Activated T-cell treated with anti-CD3 and anti-CD28 coated beads, Interleukin-2, amount 50 U/mL, for 48 hours (primary cell): ENCODE measurements at places on chromosomes 7 and 10.

GRCh38 chr7:33702514-33703054, 202.8 kb upstream of the BMPER start:
- no peak for DNase-seq

- DNase-seq, result no peak
Observed at GRCh38 chr7:150728011-150728410, 9.2 kb upstream of the GIMAP5 start.

DNA sequence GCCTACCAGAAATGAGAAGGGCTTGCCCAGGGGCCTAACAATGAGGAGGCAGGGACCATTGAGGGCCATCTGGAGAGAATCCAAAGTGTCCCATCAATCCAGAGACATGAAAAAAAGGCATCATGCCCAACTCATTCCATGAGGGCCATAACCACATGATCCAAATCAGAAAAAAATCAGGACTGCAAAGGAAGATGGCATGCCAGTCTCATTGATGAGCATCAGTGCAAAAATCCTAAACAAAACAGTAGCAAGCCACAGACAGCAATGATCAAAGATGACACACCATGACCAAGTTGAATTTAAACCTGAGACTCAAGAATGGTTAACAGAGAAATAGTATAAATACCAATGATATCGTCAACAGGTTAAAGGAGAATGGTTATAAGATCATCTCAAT, 7.0 kb upstream of the CYP3A4 start:
- no peak for DNase-seq

GRCh38 chr10:60942134-60942787, 1.7 kb downstream of the RHOBTB1 start:
- no peak for DNase-seq

- DNase-seq, result peak; percentile 10
Observed at GRCh38 chr7:45686441-45687184, 112.4 kb downstream of the ADCY1 start.

DNA sequence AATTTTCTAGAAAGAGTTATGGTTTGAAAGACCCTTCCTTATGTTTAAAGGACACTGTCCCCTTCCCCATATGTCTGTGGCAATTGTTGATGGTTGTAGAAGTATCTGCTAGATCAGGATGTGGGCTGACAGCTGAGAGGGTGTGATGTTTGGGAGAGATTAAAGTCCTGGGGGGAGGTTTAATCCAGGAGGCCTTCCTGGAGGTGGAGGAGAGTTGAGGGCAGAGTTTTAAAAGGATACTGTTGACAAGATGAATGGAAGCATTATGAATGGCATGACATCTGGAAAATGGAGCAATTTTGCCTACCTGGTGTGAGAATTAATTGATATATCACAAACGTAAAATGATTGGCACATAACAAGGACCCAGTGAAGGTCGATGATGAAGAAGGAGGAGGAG, 32.9 kb upstream of the SMC3 start:
- peak; percentile 10 for DNase-seq

- peak; percentile 86 for DNase-seq
Observed at GRCh38 chr10:103678178-103678526, 177.2 kb downstream of the SH3PXD2A start.
